NCI-H524 (cell line): ENCODE measurements at places on chromosomes 16 and 17.

- DNase-seq = no peak
Measured at GRCh38 chr17:76266244-76266938, 1.2 kb downstream of the UBALD2 start.

DNA sequence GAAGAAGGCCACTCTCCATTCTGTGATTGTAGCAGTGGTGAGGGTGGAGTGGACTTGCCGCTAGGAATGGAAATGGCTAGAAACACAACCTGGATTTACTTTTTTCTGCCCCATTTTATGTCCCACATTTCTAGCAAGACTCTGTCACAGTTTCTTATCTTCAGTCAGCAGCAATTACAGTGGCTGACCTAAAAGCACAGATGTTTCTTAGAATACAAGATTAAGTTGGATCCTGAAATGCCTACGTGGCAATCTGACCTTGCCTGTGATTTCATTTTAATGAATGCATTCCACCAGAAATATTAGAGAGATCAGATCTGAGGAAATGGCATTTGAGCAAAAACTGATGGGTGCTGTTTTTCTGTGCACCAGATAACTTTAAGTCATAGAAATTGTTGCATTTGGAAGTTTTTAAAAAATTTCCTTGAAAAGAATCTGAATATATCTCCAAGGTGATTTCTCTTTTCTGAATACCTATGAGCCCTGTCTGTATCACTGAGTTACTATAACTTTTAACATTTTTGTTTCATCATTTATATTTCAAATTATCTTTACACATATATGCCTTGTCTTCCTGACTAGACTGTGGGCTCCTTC is 5.4 kb downstream of the HEATR3 start:
- DNase-seq = peak; percentile 20

DNA sequence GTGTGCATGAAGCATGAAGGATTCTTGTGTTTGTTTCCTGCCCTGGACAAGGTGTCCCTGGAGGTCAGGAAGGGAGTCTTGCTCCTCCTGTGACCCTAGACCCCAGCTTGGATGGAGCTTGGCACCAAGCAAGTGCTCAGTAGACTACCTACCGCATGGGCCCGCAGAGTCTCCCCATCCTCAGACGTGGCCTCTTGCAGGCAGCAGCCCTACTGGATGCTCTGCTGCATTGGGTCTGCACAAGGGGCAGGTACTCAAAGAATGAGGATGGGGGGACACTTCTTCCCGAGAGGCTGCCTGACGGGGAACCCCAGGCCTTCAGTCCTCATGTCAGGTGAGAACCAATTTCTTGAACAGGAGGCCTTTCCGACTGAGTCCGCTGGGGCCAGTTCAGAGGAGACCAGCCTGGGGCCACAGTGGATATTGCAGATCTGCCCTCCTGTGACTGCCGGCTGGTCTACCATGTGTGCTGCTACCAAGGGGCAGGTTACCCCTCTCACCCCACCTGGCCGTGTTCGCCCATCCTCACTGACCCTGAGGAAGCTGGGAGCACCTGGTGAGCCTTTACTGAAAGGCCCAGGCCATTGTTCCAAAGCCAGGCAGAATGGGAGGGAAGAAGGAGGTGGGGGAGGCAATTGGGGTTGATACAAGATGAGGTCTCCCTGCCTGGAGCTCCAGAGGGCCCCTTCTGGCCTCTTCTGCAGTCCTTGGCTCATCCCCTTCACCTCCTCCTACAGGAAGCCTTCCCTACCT is 206.3 kb downstream of the RAB11FIP4 start:
- no peak for DNase-seq

GRCh38 chr16:69921127-69921526 is 30.0 kb upstream of the CLEC18A start:
- DNase-seq = no peak

DNA sequence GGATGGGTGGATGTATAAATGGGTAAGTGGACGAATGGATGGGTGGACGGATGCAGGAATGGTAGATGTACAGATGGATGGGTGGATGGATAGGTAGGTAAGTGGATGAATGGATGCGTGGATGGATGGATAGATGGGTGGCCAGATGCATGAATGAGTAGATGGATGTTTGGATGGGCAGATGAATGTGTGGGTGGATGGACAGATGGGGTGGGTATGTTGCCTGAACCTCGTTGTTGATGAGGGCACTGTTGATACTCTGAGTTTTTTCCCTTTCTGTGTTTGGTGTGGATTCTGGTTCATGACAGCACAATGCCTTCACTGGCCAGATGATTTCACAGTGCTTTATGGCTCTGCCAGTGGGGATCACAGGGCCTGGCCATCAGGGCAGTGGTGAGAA is 208.3 kb downstream of the NPIPB11 start:
- no peak for DNase-seq

GRCh38 chr17:65434251-65434650 is 127.2 kb downstream of the AXIN2 start:
- no peak for DNase-seq

GRCh38 chr17:45371414-45372324 is 54.8 kb upstream of the MAP3K14 start:
- peak; percentile 43 for DNase-seq

- no peak for DNase-seq
Measured at GRCh38 chr16:19883966-19884485, 622 bp downstream of the GPRC5B start.

- DNase-seq = no peak
Measured at GRCh38 chr16:80123189-80123588, 417.6 kb upstream of the DYNLRB2 start.

- DNase-seq = no peak
Measured at GRCh38 chr16:77531752-77532151, 96.9 kb upstream of the ADAMTS18 start.

GRCh38 chr17:22703204-22703603 is 1010.9 kb downstream of the KCNJ18 start:
- no peak for DNase-seq

DNA sequence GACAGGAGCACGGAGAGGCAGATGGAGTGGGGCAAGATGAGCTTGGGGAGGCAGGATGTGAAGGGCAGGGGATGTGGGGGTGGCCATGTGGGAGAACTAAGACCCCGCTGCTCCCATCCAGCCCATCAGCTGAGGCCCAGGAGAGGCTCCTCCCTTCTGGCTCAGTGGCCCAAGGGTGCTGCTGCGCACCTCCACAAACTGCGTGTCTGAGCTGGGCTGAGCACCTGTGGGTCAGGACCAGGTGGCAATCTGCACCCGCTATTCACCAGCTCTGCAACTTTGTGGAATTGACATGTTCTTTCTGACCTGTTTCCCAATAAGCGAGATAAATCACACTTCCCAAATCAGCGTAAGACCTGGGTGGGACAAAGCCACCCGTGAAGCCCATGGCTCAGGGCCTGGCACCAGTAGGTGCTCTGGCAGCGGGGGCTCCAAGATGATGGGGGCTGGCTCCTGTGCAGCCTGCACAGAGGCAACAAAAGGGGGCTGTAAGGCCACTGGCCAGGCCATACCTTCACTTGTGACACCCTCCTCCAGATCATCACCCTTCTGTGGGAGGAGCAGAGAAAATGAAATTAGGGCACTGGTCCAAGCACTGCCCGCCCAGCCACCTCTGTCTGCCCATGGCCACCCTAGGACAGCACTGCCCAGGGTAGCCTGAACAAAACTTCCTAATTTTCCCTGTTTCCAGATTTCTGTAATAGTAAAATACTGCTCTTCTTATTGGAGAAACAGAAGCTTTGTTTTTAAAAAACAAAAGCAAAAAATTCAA is 11.7 kb upstream of the SREBF1 start:
- DNase-seq = no peak

- no peak for DNase-seq
Measured at GRCh38 chr17:74097450-74098135, 105.9 kb upstream of the RPL38 start.

- peak; percentile 96 for DNase-seq
Measured at GRCh38 chr17:44095647-44096496, 25.3 kb downstream of the G6PC3 start.

GRCh38 chr17:56699186-56699894 is 105.8 kb downstream of the NOG start:
- DNase-seq = no peak

- peak; percentile 100 for DNase-seq
Measured at GRCh38 chr17:77644181-77645071, 314.1 kb upstream of the TNRC6C start.

DNA sequence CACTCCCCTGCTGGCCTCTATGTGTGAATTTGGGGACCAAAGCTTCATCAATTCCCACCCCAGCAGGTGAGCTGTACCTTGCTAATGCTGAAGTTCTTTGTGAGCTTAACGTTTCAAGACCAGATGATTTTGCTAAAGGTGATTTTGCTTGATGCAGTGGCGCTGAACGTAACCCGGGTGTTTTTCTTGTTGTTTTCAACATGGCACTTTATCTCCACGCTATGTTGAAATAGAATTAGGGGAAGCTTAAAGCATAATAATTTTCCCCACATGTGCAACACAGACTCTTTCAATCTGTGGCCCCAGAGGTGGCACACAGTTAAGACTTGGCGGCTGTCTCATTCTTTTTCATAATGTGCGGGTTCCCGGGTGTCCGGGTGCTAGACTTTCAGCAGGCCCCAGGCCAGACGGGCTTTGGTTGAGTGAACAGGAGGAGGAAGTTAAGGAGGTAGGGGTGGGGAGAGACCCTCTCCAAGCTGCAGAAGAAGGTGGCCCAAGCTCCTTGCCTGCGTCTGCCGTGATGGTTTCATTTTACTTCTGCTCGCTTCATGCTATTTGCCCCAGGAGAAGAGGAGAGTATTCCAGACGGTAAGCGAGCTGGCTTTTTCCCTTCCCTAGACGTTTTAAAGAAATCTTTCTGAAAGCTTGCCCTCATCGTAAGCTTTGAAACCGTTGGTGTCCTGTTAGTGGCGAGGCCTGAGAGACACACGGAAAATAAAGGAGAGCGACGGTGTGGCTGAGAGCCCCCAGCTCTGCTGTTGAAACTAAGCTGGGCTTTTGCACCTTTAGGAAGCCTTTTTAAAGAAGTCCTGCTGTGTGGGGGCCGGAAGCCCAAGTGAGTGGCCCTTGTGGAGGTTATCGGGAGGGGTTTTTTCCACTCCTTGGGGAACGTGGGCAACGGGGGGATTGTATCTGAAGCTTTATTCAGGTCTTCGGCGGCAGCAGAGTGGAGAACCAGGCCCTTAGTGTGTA is 4.2 kb downstream of the FOXC2 start:
- no peak for DNase-seq

GRCh38 chr17:45301674-45302073 is 15.1 kb downstream of the MAP3K14 start:
- DNase-seq = no peak

DNA sequence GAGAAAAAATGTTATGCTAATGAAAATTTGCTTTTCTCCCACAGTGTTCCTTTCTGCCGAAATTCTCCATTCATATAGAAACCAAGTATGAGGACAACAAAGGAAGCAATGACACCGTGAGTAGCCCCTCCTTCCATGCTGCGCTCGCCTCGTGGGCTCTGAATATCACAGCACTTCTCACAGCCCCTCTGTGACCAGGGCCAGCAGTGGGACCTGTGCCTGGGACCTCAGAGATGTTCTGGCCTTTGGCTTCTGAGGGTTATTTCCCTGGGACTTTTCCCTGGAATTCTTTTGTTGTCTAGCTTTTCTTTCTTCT is 139.6 kb upstream of the NOL11 start:
- no peak for DNase-seq

GRCh38 chr16:67278773-67279295 is 498 bp upstream of the PLEKHG4 start:
- peak; percentile 44 for DNase-seq

- no peak for DNase-seq
Measured at GRCh38 chr16:57840833-57841232, 38.5 kb upstream of the KIFC3 start.

DNA sequence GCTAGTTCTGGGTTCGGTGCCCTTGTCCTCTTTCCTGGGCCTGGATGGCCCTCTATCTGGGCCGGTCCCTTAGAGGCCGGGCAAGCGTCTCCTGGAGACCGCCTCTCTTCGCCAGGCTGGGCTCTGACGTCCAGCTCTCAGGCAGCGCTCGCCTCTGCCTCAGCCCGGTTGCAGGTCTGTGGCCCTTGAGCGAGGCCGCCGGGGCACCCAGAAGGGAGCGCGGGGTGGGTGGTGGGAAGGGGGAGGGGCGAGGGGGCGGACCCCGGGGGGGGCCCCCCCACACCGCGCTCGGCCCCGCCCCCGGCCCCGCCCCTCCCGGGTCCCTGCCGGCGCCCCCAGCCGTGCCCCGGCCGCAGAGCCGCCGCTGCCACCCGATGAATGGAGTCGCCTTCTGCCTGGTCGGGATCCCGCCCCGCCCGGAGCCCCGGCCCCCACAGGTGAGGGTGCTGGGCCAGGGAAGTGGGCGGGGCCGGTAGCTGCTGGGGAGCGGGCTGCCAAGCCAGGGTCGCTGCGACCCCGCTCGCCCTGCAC is at the start of gene ARHGAP23:
Gene ARHGAP23, plus strand, starts transcription at position 353 of the 531 bp plus-strand sequence. Its CDS starts 22 bp downstream, at position 375.
- no peak for DNase-seq
